ENCODE measurements at places on chromosomes 13 and 19. TPM values are rescaled to one million over a fixed set of nuclear protein-coding genes. Genes with fewer than 3 reads are reported as not detected.

DNA sequence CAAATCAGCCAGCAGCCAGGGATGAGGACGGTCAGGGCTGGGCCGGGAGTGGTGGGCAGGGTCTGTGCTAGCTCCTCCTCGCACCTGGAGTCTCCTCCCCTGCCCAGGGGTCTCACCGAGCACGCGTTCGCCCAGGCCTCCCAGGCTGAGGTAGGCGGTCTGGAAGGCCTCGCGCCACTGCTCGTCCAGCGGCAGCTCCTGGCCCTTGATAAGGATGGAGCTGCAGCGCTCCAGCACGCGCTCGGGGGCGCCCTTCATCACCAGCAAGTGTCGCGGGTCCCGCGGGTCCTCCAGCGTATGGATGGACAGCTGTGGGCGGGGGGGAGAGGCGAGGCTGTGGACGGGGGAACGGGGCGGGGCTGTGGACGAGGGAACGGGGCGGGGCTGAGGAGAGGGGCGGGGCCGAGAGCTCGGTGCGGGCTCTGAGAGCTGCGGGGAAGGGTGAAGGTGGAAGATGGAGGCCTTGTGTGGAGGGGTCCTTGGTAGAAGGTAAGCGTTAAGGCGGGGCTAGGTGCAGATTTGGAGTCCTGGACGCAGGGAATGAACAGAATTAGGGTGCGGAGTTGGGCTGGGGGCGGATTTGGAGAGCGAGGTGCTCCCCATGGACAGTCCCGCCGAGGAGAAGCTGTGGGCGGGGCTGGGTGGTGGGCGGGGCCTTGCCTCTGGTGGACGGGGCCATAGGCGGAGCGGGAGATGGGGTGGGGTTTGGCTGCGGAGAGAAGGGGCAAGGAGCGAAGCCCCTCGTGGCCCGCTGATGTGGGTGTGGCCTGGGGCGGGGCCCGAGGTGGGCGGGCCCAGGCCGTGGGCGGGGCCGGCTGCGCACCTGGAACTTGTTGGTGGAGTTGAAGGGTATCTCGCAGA is 5.7 kb downstream of the ATP4A start:
- DNase-seq: peak; percentile 44

GRCh38 chr19:36573895-36574720 is 1.0 kb upstream of the ZNF529 start:
- DNase-seq: peak; percentile 26

GRCh38 chr13:74773248-74773647 is 639.0 kb upstream of the KLF12 start:
- DNase-seq: no peak

PLPPR3 gene
- polyA plus RNA-seq: 12.5 TPM

DNA sequence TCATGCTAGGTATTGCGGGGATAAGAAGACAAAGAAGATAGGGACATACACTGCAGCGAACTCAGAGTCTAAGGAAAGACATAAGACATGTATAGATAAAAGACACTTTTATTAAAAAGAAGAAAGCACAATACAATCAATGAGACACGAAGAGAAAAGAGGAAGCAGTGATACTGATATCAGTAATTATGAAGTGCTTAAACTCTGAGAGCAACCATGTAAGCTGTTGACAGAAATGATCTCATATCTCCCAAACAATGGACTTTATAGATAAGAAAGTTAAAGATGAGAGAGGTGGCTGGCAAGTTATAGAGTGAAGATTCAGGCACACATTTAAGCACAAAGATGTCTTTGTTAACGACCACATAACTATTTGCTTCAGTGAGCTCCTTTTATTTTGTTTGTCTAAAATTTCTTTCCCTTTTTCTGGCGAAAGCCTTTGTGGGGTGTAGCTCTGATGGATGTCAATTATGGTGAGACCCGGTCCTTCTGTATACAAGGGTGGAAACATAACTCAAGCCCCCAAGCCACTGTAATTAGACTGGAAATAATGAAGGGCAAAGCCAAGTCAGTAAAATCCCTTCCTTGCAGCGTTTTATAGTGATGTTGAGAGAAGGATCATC is 818.0 kb upstream of the SLC10A2 start:
- no peak for DNase-seq

GRCh38 chr13:84470528-84470927 is 588.3 kb upstream of the SLITRK1 start:
- no peak for DNase-seq

DNA sequence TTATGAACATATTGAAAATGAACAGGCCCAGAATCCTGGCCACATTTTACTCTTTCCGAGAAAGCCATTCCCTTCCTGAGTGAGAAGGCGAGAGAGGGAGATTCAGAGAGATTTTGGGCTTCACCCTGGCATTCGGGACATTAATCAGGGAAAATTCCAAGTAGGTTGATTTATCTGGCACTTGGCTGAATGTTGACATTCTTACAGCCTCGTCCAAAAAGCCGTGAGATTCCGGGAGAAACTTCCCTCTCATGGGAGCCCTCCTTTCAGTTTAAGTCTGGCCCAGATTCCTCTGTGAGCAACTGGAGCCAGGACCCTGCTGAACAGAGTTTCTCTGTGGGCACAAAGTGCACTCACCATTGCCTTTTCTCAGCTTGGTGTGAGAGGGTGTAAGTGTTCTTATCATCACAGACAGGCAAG is 129.2 kb upstream of the PEG3 start:
- no peak for DNase-seq

KCNN4 gene
- 1.4 TPM for polyA plus RNA-seq

DNA sequence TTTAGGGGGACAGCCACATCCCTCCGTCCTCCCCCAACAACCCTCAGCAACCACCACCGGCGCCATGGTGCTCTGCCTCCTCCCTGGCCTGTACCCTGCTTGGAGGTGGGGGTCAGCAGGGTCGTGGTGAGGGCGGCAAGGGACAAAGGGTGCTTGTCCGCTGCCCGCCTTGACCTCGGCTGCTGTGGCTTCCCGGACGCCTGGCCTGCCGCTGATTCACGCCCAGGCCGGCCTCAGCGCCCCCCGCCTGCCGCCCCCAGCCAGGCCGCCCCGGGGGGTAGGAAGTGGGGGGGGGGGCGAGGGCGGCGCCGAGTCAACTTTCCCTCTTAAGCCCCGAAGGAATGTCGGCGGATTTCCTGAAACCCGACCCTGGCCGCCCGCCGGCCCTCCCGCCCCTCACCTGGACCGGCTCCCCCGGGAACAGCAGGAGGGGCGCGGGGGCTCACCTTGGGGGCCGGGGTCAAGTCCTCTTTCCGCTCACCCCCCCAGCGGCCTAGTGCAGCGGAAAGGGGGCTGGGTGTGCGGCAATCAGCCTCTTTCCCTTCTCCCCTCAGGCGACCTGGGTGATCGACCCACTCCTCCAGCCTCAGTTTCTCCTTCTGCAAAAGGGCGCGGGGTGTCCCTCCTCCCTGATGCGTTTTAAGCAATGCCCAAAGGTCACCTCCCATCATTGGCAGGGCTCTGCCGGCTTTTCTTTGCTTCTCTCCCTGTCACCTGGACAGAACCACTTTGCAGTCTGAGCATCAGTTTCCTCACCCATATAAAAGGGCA is 1.9 kb upstream of the TMEM59L start:
- no peak for DNase-seq

C2CD4C gene
- polyA plus RNA-seq: 3.4 TPM

SYNE4 gene
- polyA plus RNA-seq: 13.5 TPM

NKG7 gene
- 1.3 TPM for polyA plus RNA-seq

DNA sequence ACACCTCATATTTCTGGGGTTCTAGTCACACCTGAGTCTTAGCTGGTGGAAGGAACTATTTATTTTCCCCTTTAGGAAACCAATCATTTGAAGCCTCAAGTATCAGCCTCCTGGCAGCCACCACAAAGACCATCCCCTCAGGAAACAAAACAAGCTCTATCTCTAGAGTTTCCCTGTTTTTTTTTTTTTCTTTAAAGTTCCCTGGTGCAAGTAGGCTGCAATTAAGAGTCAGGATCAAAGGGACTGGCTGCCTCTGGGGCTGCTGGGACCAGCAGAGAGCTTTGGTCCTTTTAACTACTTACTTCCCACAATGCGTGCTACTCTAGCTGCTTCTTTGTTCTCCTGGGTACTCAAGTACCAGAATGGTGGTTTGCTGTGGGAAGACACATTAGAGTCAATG is 11.4 kb downstream of the MBNL2 start:
- no peak for DNase-seq

KLF1 gene
- polyA plus RNA-seq: 0.43 TPM

- peak; percentile 3 for DNase-seq
Observed at GRCh38 chr19:56015756-56016155, 29.2 kb downstream of the NLRP5 start.

NBEA gene
- 19.9 TPM for polyA plus RNA-seq

- DNase-seq: no peak
Observed at GRCh38 chr13:80814541-80814940, 473.6 kb upstream of the SPRY2 start.

- no peak for DNase-seq
Observed at GRCh38 chr19:7417671-7418324, 69.1 kb downstream of the ARHGEF18 start.

CACNA1A gene
- 2.2 TPM for polyA plus RNA-seq

DNA sequence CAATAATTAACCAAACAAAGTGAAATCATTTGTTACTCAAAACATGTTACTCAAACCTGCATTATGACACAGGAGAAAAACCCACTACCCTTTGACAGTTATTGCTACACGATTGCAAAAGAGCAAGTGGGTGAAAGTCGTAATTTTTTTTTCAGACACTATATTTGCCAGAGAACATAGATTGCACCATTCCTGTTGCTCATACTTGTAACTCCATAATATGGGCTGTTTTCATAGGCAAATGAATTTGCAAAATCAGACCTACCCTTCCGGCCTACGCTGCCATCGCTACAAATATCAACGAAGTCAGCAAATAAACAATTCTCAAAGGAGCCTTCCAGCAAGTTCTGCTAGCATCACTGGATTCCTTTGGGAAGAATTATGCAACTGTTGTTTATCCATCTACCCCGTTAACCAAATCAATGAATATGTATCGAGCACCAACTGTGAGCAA is 396.5 kb downstream of the IRS2 start:
- DNase-seq: no peak

TJP3 gene
- 7.7 TPM for polyA plus RNA-seq

DNA sequence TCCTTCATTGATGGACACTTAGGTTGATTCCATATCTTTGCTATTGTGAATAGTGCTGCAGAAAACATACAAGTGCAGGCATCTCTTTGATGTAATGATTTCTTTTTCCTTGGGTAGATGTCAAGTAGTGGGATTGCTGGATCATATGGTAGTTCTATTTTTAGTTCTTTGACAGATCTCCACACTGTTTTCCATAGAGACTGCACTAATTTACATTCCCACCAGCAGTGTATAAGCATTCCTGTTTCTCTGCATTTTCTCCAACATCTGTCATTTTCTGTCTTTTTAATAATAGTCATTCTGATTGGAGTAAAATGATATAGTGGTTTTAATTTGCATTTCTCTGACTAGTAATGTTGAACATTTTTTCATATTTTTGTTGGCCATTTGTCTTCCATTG is 116.7 kb downstream of the LMO7 start:
- DNase-seq: no peak

FREM2 gene
- polyA plus RNA-seq: 47.6 TPM

PRRG2 gene
- polyA plus RNA-seq: 7.3 TPM

CLDN10 gene
- polyA plus RNA-seq: 122 TPM

RAP2A gene
- polyA plus RNA-seq: 44.4 TPM

ZNF235 gene
- 8.3 TPM for polyA plus RNA-seq

DNA sequence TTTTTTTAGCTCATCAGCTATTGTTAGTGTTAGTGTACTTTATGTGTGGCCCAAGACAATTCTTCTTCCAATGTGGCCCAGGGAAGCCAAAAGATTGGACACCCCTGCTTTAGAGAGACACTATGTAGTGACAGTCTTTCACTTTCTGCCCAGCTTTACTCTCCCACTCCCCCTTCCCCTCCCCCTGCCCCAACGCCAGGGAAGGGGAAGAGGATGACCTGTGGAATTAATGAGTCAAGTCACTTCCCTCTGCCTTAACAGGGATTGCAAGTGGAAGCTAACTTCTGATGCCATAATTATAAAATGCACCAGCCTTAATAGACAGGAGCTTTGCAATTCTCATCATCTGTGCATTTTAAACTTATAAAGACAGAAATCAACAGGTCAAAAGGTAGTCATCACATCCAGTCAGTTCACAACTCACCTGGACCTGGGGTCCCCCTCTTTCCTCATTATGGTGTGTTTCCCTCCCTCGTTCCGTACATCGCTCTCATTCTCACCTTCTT is 1.6 kb downstream of the ZNF415 start:
- no peak for DNase-seq

CYSLTR2 gene
- polyA plus RNA-seq: 0.58 TPM

GNA15 gene
- polyA plus RNA-seq: 0.70 TPM

CPAMD8 gene
- polyA plus RNA-seq: 38.2 TPM

HSD17B14 gene
- 28.8 TPM for polyA plus RNA-seq

- DNase-seq: no peak
Observed at GRCh38 chr13:113405481-113406300, 41.8 kb upstream of the GRTP1 start.

DNA sequence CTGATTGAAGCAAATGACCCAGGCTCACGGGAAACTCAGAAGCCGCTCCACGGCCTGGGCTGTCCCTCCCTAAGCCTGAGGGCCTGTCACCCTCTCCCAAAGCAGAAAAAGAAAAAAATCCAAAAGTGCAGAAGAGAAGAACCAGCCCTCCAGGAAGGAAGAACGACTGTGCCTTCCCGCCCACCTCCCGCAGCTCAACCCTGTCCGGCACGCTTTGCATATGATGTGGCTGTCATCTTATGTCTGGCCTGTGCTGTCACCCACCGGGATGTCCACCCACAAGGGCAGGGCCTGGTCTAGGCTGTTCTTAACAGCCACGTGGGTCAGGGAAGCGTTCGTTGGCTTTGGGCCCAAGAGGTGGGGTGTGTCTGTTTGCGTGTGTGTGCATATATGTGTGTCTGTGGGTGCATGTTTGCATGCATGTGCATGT is 13.7 kb downstream of the ZBTB7A start:
- DNase-seq: no peak

Data from right renal pelvis (tissue), 4 donors.